ENCODE measurements at places on chromosomes 13 and 19.

DNA sequence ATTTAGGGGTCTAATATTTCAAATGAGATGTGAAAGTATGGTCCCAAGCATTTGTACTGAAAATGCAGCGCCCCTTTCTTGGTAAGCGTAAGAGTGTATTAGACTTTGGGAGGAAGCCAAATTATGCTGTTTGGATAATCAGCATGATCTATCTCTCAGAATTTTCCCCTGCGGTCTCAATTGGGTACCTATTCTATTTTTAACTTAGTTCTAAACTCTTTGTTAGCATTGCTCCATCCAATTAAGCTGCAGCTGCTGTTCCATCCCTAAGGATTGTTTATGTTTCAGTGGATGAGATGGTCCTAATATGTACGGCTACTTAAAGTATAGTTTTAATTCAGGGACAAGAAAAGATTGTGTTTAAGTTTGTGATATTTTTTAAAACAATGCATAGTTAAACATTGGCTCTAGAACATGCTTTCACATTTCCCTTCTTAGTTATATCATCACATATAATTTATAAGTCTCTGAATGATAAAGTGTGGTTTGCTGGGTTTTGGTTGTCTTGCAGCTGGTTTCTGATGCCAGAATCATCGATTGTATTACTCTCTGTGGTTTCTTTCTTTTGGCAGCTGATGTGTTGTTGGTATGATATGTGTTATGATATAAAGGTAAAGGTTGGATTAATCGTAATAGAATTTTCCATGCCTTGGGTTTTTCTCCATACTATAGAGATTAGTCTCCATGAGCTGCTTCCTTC lies 15.0 kb downstream of the POLR1D start:
- DNase-seq, result no peak

- DNase-seq, result no peak
These were observed 25.2 kb downstream of the NOTCH3 start for GRCh38 chr19:15175609-15176008.

- no peak for DNase-seq
These were observed 54.9 kb downstream of the COLGALT1 start for GRCh38 chr19:17610384-17610783.

DNA sequence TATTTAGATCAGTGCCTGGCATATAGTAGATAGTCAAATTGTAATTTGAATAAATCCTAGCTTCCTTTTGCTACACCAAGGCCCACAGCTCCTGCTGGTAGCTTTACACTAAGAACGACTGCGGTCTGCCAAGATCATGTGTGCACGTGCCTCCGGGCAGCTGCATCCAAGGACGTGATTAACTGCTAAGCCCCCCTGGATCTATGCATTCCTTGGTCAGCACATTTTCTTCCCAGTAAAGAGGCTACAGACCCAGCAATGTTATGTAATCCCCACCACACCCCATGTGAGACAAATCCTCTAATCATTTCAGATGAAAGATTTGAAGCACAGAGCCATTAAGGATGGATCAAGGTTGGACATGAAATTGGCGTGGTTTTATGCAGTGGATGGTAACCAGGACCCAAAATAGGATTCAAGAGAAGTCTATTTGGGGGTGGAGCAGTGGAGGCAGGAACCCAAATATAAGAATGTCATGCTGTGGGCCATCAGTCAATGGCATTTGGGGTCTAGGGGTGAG lies 65.2 kb upstream of the PEG3 start:
- no peak for DNase-seq

DNA sequence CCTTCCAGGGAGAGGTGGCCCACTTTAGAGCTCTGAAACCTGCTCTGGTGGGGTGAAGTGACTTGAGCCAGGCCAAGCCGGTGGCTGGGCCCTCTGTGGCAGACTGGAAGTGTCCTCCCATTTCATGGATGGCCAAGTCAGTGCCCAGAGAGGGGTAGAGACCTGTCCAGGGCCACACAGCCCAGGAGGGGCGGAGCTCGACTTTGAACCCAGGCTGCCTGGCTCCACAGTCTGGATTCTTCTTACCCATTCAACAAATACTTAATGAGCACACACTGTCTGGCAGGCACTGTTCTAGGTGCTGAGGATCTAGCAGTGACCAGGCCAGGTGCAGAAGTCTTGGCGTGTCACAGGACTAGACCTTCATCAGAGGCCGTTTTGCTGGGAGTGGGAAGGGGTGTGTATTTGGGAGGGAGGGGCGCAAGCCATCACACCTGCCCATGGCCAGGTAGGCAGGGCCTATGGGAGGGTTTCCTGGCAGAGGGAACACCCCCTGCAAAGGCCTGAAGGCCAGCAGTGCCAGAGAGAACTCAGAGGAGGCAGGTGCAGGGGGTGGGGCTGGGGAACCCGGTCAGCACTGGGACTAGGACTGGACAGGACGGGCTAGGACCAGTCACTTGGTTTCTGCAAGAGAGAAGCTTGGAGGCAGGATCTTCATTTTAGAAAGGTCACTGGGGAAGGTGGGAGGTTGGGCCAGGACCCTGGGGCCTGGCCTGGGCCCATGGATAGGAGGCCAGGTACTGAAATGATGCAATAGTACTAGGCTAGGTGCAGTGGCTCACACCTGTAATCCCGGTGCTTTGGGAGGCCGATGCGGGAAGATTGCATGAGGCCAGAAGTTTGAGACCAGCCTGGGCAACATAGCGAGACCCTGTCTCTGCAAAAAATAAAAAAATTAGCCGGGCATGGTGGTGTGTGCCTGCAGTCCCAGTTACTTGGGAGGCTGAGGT lies 31.8 kb downstream of the DNM2 start:
- no peak for DNase-seq

DNA sequence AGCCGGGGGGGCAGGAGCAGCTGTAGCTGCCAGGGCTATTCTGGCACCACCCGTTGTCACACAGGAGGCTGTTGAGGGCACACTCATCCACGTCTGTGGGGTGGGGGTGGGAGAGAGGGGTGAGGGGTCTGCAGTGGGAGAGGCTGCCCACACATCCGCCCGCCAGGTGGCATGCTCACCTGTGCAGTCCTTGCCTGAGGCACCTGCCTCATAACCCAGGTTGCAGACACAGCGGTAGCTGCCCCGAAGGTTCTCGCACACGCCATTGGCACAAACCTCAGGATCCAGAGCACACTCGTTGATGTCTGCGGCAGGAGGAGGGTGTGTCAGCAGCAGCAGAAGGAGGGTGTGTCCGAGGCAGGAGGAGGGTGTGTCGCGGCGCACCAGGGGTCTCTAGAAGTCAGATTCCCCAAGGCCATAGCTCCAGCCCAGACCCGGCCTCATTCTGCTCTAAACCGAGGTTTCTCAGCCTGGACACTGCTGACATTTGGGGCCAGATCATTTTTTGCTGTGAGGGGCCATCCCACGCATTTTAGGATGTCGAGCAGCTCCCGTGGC lies 20.3 kb downstream of the FBN3 start:
- DNase-seq, result no peak

DNA sequence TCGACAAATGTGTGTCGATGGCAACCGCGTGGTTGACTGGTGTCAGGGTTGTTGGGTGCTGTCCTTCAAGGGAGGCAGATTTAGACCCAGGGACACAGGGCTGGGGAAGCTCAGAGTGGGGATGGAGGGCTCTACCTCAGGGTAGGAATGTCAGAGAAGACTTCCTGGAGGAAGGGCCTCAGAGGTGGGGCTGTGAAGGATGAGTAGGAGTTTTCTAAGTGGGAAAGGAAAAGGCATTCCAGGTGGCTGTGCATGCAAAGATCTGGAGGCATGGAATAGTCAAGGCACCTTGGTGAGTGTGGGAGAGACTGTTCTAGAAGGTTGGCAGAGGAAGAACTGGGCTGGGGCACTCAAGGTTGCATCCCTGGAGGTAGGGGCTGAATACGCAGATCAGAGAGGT lies 2.0 kb downstream of the NRTN start:
- DNase-seq, result no peak

GRCh38 chr19:6125571-6125989 lies 9.9 kb upstream of the ACSBG2 start:
- DNase-seq, result peak; percentile 23

DNA sequence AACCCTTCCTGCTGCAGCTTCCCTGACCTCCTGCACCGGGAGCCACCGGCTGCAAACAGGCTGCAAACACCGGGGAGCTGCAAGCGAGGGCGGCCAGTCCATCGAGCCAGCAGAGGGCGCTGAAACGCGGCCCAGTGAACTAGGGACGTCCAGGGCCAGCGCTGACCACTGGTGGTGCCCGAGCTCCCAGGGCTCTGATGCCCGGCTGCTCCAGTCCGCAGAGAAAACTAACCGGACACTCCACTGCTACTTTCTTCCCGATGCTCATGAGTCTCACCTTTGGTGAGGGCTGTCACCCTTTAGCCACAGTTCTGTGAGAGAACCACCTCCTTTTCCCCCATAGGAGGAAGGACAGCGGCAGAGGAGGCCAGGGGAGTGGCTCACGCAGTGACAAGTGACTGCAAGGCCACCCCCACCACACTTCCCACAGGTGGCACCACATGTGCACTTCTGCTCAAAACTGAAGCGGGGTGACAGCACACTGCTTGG lies 82.8 kb upstream of the MTIF3 start:
- DNase-seq, result peak; percentile 96

- no peak for DNase-seq
These were observed 21.8 kb downstream of the POLR1D start for GRCh38 chr13:27643334-27644132.

DNA sequence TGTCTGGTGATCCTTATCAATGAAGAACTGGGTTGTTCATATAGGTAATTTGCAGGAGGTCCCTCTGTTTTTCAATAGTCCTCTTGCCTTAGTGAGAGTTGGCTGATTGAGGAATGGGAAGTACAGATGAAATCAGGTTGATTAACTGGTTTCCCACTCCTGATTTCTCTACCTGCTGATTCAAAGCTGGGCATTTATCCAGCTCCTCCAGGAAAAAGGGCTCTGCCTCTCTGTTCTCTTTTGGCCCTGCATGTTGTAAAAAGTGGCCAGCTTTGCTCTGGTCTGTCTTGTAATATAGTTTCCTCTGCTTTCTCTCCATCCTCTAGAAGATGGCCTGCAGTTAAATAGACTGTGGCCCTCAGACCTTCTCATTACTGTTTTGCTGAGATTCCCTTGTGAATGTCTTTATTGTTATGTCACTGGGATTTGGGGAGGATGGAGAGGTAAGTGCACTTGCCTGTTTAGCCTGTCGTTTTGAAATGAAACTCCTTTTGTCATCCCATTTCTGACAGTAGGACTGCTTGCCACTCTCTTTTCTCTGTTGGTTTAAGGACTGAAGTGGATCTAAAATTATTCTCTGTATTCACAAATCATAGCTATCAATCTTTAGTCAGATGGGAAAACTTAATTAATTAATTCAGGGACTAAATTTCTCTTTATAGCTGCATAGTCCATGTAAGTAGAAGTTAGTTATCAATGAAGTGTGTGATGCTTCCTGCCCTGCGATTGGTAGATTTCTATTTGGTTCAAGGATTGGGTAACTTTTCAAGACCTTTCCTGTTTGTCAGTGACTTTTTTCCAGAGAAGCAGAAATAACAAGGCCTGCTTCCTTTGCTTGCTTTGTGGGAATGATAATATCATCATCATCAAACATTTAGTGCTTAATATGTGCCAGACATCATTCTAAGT lies 28.5 kb downstream of the GARRE1 start:
- no peak for DNase-seq

GRCh38 chr19:42198676-42199439 lies 18.6 kb downstream of the DEDD2 start:
- DNase-seq, result no peak

GRCh38 chr19:3494051-3494450 lies 6.4 kb downstream of the DOHH start:
- DNase-seq, result peak; percentile 54

- DNase-seq, result no peak
These were observed 25.3 kb downstream of the CILP2 start for GRCh38 chr19:19563348-19563848.

GRCh38 chr19:51407511-51408131 lies 9.8 kb downstream of the SIGLEC10 start:
- no peak for DNase-seq

- DNase-seq, result no peak
These were observed 154.2 kb downstream of the ZNF486 start for GRCh38 chr19:20321139-20321763.

GRCh38 chr13:37134411-37135041 lies 29.1 kb upstream of the CSNK1A1L start:
- DNase-seq, result peak; percentile 13

GRCh38 chr19:41848666-41849065 lies 3.8 kb downstream of the DMRTC2 start:
- no peak for DNase-seq

- DNase-seq, result no peak
These were observed 358 bp downstream of the C19orf33 start for GRCh38 chr19:38304352-38304865.

DNA sequence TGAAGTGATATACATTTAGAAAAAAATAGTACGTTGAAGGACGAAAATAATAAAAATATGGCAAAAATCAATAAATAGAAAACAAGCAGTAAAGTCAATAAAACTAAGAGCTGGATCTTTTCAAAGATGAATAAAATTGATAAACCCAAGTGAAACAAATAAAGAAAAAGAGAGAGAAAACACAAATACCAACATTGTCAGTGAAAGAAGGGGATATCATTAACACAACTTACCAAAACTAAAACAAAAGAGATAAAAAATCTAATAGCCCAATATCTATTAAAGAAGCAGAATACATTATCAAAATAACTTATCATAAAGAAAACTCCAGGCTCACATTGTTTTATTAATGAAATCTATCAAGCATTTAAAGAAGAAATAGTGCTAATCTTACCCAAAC lies 675.1 kb downstream of the UQCRFS1 start:
- DNase-seq, result no peak

DNA sequence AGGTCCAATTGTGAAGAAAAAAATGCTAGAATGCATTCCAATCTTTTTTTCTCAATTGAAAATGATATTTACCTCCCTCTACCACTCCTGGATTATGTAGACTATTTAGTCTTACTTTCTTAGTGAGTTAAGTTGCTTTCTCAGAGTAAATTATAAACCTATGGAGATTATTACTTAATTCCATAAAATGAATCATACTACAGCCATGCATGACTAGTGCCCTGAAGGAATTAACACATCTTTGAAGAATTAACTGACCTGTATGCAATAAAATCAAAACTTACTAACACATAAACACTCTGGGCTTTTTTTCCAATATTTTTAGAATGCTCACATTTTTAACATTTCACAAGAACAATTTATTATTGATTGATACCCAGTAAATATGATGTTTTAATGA lies 379.4 kb upstream of the DACH1 start:
- DNase-seq, result no peak

- no peak for DNase-seq
These were observed 3.3 kb downstream of the GNA11 start for GRCh38 chr19:3097442-3097871.

GRCh38 chr19:23528376-23528775 lies 133.1 kb upstream of the ZNF91 start:
- DNase-seq, result no peak
